T-helper 9 cell (primary cell): ENCODE measurements at places on chromosomes 3 and 15.

DNA sequence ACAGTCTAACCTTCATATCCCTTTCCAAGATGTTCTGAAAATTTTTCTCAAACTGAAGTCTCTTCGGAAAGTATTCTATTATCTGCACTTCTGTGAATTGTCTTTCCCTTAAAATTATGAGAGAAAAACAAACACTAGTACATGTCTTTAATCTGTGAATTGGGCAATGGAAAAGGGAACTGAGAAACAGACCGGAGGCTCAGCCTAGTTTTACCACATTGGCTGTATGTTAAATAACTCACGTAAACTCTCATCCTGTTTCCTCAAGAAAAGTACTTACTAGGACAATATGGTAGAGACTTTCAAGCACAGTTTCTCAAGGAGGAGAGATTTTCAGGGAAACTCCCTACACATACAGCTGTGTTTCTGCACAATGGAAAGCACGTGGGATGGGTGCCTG, 982.2 kb upstream of the SEMA6D start:
- no peak for DNase-seq

GRCh38 chr3:60774617-60775016, 476.6 kb downstream of the FHIT start:
- DNase-seq = no peak

DNA sequence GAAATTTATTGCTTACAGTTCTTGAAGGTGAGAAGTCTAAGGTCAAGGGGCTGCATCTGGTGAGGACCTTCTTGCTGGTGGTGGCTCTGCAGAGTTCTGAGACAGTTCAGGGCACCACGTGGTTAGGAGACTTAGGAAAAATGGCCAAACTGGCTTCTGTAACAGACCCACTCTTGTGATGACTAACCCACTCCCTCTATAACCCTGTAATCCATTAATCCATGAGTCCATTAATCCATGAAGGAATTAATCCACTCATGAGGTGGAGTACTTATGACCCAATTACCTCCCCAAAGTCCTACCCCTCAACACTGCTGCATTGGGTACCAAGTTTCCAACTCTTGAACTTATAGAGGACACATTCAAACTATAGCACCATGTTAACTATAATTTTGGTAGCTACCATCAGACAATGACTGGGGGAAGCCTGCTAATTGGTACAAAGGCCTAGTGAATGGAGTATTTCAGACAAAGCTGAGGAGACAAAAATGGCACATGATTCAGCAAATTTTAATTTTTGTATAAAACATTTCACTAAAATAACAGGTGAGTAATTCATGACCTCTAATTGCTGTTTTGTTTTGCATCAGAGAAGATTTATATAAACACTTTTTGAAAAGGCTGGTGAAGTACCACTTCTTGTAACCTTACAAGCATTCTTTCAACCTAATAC, 374.1 kb upstream of the TBL1XR1 start:
- DNase-seq = no peak

GRCh38 chr3:45261333-45262110, 35.4 kb upstream of the TMEM158 start:
- no peak for DNase-seq

DNA sequence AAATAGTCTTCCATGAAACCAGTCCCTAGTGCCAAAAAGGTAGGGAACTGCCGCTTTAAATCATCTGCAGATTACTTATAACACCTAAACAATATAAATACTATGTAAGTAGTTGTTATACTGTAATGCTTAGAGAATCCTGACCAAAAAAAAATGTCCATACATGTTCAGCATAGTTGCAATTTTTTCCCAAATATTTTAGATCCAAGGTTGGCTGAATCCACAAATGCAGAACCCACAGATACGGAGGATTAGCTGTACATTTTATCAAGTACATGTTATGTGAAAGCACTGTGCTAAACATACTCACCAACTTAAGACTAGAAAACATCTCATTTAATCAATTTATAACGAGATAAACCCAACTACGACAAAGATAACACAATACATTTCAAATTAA, 9.3 kb downstream of the MSL2 start:
- no peak for DNase-seq

- no peak for DNase-seq
Measured at GRCh38 chr15:88187195-88187594, 69.3 kb downstream of the NTRK3 start.

GRCh38 chr3:87575550-87575949, 299.2 kb upstream of the POU1F1 start:
- DNase-seq = no peak

GRCh38 chr3:190124067-190124466, 3.4 kb upstream of the P3H2 start:
- DNase-seq = no peak
